ENCODE measurements at places on chromosomes 3 and 15.

DNA sequence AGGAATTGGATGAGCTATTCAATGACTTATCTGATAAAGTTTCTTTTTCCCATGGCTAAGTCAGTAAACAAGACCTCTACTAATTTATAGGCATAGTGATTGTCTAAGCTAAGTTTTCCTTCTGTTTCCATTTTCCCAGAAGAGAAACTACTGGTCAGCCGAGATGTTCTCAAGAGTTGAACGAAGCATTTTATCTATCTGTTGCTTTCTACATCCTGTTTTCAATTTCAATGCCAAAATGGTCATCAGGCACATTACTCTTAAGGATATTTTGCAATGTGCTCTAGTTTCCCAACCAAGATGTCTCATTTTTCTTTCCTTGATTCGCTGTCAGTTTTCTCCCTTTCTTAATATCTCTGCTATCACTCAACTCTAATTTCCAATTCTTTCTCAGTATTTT, 228.7 kb downstream of the MBNL1 start:
- H3K36me3 ChIP-seq = no peaks in the 10 kb centered on the region
- no peak overlapping the region for H3K4me3 ChIP-seq
- no peak for DNase-seq

DNA sequence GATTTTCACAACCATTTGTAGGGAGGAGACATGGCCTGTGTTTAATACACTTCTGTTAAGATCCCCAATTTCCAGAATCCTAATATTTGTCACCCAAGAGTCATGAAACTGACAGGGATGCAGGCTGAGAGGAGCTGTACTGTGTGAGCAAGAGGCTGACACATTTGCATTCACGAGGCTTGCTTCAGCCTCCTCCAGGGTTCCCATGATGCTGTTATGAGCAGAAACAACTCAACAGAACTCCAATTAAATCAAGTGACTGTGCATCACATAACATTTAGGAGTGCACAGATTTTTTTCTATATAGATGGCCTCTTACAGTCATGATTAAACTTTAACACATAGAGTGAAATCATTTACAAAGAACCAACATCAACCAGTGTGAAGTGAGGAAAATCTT, 292.3 kb upstream of the STT3B start:
- H3K27ac ChIP-seq = no peak overlapping the region
- no peaks in the 10 kb centered on the region for H3K4me1 ChIP-seq
- H3K4me3 ChIP-seq = no peak overlapping the region
- no peaks in the 10 kb centered on the region for H3K27me3 ChIP-seq
- DNase-seq = no peak

- no peaks in the 10 kb centered on the region for H3K27me3 ChIP-seq
- H3K4me3 ChIP-seq = no peak overlapping the region
These were observed 290.4 kb upstream of the C2CD4B start for GRCh38 chr15:62455441-62455921.

DNA sequence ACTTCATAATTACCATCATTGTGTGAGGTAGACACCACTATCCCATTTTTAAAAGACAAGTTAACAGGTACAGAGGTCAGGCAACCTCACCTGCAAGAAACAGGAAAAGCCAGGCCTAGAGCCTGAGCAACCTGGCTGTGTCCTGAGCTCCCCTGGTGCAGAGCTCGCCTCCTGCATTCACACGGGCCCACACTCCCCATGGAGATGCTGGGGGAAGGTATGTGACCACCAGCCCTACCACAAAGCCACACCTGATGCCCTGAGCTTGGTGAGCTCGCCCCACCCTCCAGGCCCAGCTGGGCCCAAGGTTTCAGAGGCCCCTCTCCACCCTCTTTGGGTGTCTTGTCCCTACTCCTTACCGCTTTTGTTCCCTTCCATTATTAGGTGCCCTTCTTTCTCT, 1.2 kb upstream of the EFCAB12 start:
- H3K27me3 ChIP-seq = peaks cover 12% of the 10 kb centered on the region
- peak; percentile 80 for DNase-seq
- peaks cover 3% of the 10 kb centered on the region for H3K4me1 ChIP-seq

- peaks cover 19% of the 10 kb centered on the region for H3K36me3 ChIP-seq
- no peak overlapping the region for H3K4me3 ChIP-seq
- no peaks in the 10 kb centered on the region for H3K27me3 ChIP-seq
- DNase-seq = no peak
- no peak overlapping the region for H3K27ac ChIP-seq
These were observed 135.1 kb downstream of the HCN4 start for GRCh38 chr15:73233623-73234022.

DNA sequence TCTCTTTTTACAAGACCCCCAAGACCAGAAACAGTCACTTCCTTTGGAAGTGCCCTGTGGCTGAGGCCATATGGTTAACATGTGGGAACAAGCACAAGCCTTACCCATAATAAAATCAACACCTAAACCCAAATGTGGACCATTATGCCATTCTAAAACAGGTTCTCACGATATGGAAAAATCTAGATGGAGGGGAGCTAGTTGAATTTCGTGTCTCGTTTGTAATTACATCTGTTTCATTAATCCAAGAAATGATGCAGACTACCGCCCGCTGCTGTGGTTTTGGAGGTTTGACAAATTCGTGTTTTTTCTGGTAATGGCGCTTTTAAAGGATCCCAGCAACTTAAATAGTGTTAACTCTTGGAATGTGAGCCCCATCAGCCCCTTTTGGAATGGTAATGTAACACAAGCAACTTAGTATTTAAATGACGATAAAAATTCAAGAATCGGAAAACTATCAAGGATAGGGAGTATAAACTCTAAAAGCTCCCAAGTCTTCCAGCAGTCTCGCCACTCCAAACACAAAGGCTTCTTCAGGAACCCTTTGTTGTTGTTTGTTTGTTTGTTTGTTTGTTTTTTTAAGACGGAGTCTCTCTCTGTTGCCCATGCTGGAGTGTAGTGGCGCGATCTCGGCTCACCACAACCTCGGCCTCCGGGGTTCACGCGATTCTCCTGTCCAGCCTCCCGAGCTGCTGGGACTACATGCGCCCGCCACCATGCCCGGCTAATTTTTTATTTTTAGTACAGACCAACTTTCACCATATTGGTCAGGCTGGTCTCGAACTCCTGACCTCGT, 1.1 kb downstream of the CNBP start:
- no peaks in the 10 kb centered on the region for H3K27me3 ChIP-seq
- no peaks in the 10 kb centered on the region for H3K4me1 ChIP-seq
- peaks cover 34% of the 10 kb centered on the region for H3K36me3 ChIP-seq
- peak overlapping the region; percentile 96 for H3K27ac ChIP-seq
- peak overlapping the region; percentile 93 for H3K4me3 ChIP-seq

- peak; percentile 97 for DNase-seq
- H3K27ac ChIP-seq = no peak overlapping the region
- H3K4me3 ChIP-seq = peak overlapping the region; percentile 82
- H3K36me3 ChIP-seq = no peaks in the 10 kb centered on the region
- H3K4me1 ChIP-seq = peaks cover 8% of the 10 kb centered on the region
- peaks cover 8% of the 10 kb centered on the region for H3K27me3 ChIP-seq
These were observed 1.3 kb downstream of the KLF15 start for GRCh38 chr3:126355777-126356372.

DNA sequence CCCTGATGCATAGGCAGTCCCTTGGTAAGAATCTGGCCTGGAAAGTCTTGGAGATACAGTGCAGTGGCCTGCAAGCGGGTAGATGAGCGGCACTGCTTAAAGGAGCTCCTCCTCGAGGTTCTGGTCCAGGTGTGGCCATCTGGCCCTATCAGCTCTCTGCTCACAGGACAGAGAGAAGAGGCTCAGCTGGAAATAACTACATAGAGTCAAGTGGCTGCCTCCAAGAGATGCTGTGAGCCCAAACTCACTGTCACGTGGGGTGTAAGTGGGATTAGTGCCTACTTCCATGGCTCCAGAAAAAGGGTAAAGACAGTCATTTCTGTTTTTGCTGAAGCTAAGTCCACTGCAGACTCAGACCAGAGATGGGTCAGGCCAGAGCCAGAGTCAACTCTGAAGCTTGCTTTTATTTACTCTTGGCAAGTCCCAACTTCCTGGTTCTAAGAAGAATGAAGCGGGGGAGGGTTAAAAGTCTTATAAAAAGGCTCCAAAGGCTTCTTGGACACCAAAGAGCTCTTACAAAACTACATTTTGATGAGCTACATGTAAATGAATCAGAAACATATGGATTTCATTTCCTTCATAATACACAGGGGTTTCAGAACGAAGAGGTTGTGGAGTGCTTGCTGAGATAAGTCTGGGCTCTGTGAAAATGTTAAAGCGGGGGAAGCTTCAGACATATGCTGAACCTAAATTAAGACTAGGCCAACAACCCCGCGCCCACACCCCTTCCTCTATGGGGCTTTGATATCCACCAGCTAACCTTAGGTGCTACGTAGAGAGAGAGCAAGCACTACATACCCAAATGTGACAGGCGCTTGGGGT, 77.1 kb downstream of the PDZRN3 start:
- peaks cover 11% of the 10 kb centered on the region for H3K4me1 ChIP-seq
- DNase-seq = no peak
- H3K27me3 ChIP-seq = no peaks in the 10 kb centered on the region

GRCh38 chr15:95409211-95409610, 921.3 kb upstream of the NR2F2 start:
- no peak overlapping the region for H3K27ac ChIP-seq
- no peaks in the 10 kb centered on the region for H3K27me3 ChIP-seq
- no peak overlapping the region for H3K4me3 ChIP-seq
- DNase-seq = no peak

DNA sequence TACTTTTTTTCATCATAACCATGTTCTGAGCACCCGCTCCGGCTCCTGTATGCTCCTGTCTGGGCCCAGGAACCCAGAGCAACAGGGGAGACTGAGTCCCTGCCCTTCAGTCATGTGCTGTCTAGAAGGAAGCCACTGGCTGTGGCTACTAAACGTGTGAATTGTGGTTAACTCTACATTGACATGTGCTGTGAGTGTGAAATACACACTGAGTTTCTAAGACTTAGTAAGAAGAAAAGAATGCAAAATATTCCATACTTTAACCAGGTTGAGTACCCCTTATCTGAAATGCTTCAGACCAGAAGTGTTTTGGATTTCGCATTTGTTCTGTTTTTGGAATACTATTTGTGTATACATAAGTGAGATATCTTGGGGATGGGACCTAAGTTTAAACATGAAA, 42.8 kb upstream of the CGNL1 start:
- no peaks in the 10 kb centered on the region for H3K27me3 ChIP-seq
- no peak for DNase-seq
- H3K4me1 ChIP-seq = no peaks in the 10 kb centered on the region
- H3K36me3 ChIP-seq = no peaks in the 10 kb centered on the region
- no peak overlapping the region for H3K27ac ChIP-seq

DNA sequence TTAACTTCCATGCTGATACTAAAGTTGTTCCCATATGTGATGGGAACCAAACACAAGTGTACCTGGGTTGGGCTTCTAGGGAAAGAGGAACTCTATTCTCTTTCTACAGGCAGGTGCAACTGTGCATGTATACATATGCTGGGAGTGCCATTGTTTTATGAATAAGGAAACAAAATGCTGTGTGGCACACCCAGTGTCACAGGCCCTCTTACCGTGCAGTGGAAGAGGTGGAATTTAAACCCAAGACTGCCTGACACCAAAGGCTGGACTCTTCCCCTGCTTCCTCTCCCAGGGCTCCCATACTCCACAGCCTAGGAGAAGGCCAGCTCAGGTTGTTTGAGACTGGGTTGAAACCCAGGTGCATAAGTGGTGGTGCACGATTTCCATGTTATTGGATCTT, 1.9 kb upstream of the FETUB start:
- H3K27ac ChIP-seq = no peak overlapping the region
- H3K27me3 ChIP-seq = no peaks in the 10 kb centered on the region
- H3K4me3 ChIP-seq = no peak overlapping the region
- no peaks in the 10 kb centered on the region for H3K36me3 ChIP-seq
- H3K4me1 ChIP-seq = no peaks in the 10 kb centered on the region
- DNase-seq = no peak

DNA sequence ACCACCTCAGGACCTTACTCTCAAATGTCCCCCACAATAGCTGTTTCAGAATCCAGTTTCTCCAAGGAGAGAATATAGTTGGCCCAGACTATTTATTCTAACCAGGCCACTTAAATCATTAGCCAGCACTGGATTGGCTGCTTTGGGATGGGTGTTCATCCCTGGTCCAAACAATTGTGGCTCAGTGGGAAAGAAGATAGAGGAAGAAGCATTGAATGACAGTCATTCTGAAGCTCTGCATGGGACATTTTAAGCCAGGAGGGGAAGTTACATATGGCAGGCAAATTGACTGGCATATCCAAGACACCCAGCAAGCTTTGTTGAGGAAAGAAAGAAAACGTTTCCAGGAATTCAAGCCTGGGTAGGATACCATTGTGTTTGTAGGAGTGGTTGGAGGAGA, 5.6 kb upstream of the DCLK3 start:
- peak overlapping the region; percentile 61 for H3K4me3 ChIP-seq
- no peak overlapping the region for H3K27ac ChIP-seq
- peaks cover 17% of the 10 kb centered on the region for H3K4me1 ChIP-seq
- peak; percentile 64 for DNase-seq

GRCh38 chr15:45372041-45372995, 6.0 kb downstream of the GATM start:
- peaks cover 29% of the 10 kb centered on the region for H3K36me3 ChIP-seq
- no peaks in the 10 kb centered on the region for H3K4me1 ChIP-seq

GRCh38 chr15:53978253-53978906, at the start of gene UNC13C:
UNC13C (plus strand) TSS chr15:53978441; CDS start chr15:54012904, 34,463 bp downstream.
- H3K4me1 ChIP-seq = peaks cover 4% of the 10 kb centered on the region
- DNase-seq = peak; percentile 88
- H3K27me3 ChIP-seq = peaks cover 28% of the 10 kb centered on the region
- no peak within 1 kb of the TSS for H3K27ac ChIP-seq
- H3K36me3 ChIP-seq = no peaks in the 10 kb centered on the region

DNA sequence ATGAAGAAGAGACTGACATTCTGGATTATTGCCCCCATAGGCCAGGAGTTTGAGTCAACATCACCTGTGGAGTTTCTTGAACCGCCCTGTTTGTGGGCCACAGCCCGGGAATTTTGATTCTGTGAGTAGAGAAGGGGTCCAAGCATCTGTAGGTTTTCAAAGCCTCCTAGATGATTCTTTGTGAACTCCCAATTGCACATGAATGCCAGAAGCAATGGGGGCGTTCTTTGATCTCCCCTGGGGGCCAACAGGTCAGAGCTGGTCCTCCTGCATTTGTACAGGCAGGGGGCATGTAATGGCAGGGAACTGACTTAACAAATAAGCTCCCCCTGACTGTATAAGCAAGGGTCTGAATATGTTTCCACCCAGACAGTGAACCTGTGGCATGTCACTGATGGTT, 260.3 kb downstream of the SLCO3A1 start:
- H3K27ac ChIP-seq = no peak overlapping the region
- no peaks in the 10 kb centered on the region for H3K36me3 ChIP-seq
- no peak overlapping the region for H3K4me3 ChIP-seq
- DNase-seq = peak; percentile 81
- H3K27me3 ChIP-seq = no peaks in the 10 kb centered on the region
- H3K4me1 ChIP-seq = peaks cover 10% of the 10 kb centered on the region

DNA sequence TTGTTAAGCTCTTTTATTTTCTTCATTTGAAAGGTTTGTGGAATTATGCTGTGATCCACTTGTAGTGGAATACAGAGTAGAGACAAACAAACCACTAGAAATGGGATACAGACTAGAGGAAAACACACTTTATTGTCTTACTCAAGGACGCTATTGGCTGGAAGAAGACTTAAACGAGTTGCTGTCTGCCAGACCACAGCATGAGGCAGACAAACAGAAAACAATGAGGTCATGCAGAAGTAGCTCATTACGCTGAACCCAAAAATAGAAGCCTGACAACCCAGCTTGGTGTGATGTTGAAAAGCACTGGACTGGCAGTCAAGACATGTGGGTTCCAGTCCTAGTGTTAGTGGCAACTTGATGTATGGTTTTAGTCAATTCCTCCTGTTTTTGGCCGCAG, 62.4 kb upstream of the P3H2 start:
- peaks cover 10% of the 10 kb centered on the region for H3K36me3 ChIP-seq
- H3K27ac ChIP-seq = no peak overlapping the region
- H3K4me3 ChIP-seq = no peak overlapping the region
- H3K4me1 ChIP-seq = peaks cover 10% of the 10 kb centered on the region
- DNase-seq = no peak
